Left lung (tissue), 14 donors: ENCODE measurements at places on chromosomes 12 and 14. TPM values are rescaled to one million over a fixed set of nuclear protein-coding genes. Genes with fewer than 3 reads are reported as not detected.

The PRH2 gene
- 0.74 TPM for polyA plus RNA-seq

GRCh38 chr12:85130646-85131045 lies 94.5 kb downstream of the LRRIQ1 start:
- no peak for DNase-seq

DNA sequence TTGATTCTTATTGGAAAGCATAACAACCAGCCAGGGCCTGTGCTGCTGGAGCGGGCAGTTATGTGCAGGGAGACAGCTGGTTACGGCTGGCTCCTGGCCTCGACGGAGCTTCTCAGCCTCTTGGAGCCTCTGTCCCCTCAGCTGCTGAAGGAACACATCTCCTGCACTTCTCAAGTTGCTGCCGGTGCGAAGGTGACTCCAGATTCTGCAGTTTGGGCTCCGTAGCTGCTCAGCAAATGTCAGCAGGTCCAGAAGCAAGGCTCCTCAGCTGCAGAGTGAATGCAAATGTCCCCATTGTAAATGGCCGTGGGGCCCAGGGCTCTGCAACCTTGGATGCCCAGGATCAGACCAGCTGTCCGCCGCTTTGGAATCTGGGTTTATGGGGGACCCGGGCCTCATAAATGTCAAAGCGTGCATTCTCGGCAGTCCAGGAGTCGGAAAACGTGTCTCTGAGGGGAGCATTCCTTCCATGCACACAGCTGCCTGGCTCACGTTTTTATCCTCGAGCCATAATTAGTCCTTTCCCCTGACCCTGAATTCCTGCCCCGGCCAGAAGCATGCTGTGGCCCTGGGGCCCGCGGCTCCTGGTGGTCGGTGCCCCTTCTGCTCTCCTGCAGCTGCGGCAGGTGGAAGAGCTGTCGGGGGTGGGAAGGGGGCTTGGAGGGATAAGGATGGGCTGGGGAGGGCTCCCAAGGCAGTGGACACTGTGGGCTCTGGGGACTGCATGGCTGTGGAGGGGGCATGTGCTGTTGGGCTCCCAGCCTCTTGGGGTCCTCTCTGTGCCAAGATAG lies 106.0 kb downstream of the KIF26A start:
- no peak for DNase-seq

GRCh38 chr12:32420356-32420755 lies 21.0 kb downstream of the FGD4 start:
- no peak for DNase-seq

GRCh38 chr14:104726600-104727451 lies 2.8 kb downstream of the ADSS1 start:
- DNase-seq = no peak
